Tibial nerve (tissue), 4 donors: ENCODE measurements at places on chromosomes 11 and 22. TPM values are rescaled to one million over a fixed set of nuclear protein-coding genes. Genes with fewer than 3 reads are reported as not detected.

The VPS37C gene
- total RNA-seq, result 13.4 TPM

The THY1 gene
- not detected for total RNA-seq

The OR9G1 gene
- total RNA-seq, result not detected

The UPK3A gene
- not detected for total RNA-seq

The PRRG4 gene
- total RNA-seq, result 15.0 TPM

The OR5P2 gene
- total RNA-seq, result not detected

The OR5A1 gene
- not detected for total RNA-seq

The FAM76B gene
- total RNA-seq, result 48.6 TPM

The C11orf86 gene
- total RNA-seq, result not detected

The SRRD gene
- total RNA-seq, result 9.3 TPM

The LRRC32 gene
- 63.4 TPM for total RNA-seq

The ALDH3B1 gene
- total RNA-seq, result 80.4 TPM
